ENCODE measurements at places on chromosomes 13 and 19.

DNA sequence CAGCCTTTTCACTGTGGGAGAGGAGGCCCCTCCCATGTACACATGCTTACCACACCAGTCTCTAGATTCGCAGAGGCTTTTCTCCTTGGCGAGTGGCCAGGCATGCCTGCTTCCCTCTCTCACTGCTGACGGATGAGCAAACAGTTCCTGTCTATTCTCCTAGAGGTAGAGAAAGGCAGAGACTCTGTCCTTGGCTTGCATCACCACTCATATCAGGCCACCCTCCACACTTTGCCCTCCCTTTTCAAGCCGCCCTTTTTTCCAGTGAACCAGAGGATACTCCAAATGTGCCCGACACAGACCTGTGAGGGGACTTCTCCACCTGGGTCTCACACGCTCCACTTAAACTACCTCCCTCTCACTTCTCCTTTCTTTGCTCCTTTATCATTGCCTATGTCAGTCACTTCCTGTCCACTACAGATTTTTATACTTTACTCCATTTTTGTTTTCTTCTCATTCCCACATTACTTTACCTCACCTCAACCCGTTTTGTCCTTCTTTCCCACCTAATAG lies 284.6 kb downstream of the DNAJC15 start:
- peak; percentile 86 for DNase-seq

GRCh38 chr19:2048959-2049740 lies 1.9 kb downstream of the MKNK2 start:
- no peak for DNase-seq

DNA sequence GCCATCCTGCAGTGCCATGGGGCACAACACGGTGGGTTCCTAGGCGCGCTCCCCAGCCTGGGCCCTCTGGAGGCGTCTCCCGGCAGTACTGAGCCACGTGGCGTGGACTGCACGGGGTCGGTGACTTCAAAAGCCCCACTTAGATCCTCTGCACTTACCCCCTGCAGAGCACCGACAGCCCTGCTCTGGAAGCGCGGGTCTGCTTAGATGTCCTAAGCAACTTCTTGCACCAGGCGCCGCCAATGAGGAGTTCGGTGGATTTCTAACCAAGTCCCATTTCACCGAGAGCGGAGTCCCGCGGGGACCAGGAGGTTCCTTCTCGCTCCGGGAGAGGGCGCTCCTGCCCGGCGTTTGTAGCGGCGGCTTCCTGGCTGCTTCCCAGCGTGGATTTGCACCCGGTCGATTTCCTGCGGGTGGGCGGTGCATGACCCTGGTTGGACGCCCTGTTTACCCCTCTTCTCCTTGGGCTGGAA lies 25.2 kb upstream of the ZNF845 start:
- DNase-seq, result peak; percentile 22

GRCh38 chr19:49968279-49968922 lies 7.4 kb upstream of the SIGLEC11 start:
- DNase-seq, result no peak

- no peak for DNase-seq
These were observed 36.3 kb upstream of the MLNR start for GRCh38 chr13:49183672-49184325.

Data from muscle of back (tissue), 13 donors.